ENCODE measurements at places on chromosomes 2 and 18.

DNA sequence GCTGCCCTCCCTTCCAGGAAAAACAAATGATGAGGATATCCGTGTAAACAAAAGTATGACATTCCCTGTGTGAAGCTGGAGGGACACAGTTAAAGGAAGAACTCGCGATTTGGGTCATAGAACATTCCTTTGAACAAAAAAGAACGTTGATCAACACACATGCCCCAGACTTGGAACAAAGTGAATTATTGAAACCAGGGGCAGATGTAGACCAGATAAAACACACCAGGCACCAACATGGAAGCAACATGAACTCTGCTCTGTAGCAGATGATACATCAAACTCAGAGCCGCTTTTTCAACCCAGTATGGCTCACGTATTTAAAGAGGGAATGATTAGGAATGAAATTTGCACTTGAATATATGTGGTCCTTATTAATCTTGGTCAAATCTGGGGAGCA is 206.5 kb downstream of the TMEM182 start:
- no peak for DNase-seq

DNA sequence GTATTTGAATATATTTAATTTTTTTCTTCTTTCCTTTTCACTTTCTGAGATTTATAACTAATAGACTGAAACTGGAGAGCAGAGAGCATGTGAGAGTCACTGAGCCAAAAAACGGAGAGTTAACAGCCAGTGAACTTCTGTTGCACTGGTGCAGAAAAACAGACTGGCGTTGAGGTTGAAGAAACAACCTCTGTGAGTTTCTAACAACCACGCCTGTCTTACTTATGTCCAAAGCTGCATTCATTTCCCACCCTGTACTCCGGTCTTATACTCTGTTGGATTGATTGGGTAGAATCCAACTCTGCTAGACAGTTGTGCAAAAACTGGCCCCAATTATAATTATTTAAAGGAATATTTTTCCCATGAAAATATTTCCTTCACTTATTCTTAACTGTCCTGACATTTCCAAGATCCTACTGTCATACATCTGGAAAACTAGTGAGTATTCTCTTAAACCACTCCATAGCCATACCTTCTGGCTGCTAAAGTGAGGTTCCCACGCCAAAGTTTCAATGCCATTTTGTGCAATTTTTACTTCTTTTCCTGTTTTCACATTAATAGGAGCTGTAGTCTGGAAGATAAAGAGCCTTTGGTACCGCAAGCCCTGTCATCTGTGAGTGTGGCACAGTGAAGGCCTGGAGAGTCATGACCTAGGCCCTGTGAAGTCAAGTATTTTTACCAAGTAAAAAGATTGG is 9.4 kb downstream of the CYP1B1 start:
- no peak for DNase-seq

GRCh38 chr2:215554689-215555498 is 119.0 kb upstream of the FN1 start:
- DNase-seq = no peak

DNA sequence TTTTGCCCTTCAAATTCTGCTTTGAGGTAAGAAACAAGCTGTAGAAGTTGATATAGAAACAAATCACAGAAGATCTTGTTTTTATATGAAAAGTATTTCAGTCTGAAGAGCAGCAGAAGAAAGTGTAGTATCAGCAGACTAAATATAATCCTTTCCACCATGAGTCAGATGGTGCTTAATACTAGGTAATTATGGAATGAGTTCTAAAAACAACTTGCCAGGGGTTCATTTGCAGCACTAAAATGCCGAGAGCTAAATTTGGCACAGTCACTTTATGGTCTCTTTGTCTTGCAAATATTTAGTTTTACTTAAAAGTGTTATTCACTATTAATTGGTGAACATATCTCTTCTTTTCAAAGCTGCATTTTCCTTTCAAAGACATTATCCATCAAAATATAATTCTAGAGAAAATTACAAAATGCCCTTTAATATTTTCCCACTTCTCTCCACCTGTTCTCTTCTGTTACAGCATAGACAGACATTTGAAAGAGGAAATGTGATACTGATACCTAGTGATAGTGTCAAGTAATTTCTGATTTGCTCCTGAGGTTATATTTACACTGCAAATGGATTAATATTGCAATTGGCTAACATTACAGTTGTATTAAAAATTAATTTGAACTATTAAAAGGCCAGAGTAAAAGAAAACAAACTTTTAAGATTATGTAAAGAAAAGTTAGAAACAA is 5.3 kb downstream of the MYL1 start:
- DNase-seq = no peak

DNA sequence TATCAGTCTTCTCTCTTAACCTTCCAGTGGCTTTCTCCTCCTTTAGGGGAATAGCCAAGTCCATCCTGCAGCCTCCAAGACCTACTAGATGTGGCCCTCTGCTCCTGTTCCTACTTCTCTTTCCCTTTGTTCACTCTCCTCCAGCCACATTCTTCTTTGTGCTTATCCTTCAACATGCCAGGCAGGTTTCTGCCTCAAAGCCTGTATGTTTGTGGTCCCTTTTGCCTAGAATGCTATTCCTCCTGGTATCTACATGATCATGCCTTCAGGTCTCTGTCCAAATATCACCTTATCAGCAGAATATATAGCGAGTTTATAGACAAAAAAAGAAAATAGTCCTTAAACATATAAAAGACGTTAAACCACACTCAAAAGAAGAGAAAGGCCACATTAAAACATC is 5.5 kb downstream of the LYG2 start:
- DNase-seq = no peak

- DNase-seq = no peak
Measured at GRCh38 chr18:23845988-23846630, 156.9 kb downstream of the LAMA3 start.

GRCh38 chr2:101781326-101781725 is 83.8 kb downstream of the MAP4K4 start:
- DNase-seq = peak; percentile 13

- DNase-seq = no peak
Measured at GRCh38 chr2:130374587-130375290, 18.9 kb downstream of the PTPN18 start.

GRCh38 chr2:78992807-78993517 is 32.5 kb upstream of the REG3G start:
- no peak for DNase-seq

GRCh38 chr2:241844066-241844728 is 14.5 kb downstream of the PDCD1 start:
- DNase-seq = peak; percentile 70

- DNase-seq = no peak
Measured at GRCh38 chr2:9463698-9464034, 10.7 kb upstream of the IAH1 start.

DNA sequence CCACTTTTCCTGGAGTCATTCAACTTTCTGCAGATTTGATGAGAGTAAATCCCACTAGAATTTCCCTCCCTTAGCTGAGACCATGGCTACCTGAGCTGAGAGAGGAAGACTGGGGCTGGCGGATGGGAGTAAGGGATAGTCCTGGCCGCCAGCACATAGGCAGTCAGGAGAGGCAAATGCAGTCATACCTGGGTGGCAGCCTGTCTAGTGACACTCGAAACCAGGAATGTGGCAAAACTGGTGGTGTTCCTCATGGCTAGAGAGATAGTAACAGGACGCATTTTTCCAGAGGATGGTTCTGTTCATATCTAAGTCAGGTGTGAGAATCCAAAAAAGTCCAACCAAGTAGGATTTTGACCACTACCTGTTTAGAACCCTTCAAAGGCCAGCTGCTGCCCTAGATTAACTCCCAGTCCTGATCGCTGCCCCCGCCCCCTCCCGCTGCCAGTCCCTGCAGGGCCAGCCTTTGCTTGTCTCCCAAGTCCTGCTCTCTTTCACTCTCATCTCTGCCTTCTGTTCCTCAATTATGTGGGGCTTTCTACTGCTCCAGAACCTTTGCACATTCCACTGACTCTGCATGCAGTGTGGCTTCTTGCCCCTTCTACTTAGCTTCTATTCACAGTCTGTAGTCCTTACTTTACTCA is 17.4 kb upstream of the SCG2 start:
- no peak for DNase-seq

DNA sequence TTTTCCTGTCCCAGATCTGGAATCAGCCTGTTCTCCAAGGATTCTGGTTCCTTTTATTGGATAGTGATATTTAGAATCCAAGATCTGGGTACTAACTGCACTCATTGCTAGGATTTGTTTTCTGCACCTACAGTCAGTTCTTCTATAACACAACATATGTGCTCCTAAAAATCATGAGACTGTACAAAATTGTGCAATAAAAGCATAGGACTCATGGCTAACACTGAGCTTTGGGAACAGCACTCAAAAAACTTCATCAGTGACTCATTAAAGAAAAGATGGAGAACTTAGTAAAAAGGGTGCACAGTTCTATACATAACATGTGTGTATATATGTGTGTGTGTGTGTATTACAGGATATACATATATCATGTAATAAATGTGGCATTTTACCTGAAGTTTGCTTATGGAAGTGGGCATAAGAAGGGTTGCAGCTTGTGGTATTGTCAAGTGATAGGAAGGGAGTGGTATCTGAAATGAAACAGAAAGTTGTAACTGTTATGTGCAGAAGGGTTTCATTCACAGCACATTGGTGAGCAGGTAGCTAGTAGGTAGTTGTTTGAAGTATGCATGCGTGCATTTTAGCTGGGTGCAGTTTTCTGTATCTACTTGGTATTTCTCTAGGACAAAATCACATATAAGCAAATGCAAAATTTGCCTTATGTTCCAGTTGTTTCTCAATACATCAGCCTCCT is 5.9 kb upstream of the SCYGR2 start:
- no peak for DNase-seq

DNA sequence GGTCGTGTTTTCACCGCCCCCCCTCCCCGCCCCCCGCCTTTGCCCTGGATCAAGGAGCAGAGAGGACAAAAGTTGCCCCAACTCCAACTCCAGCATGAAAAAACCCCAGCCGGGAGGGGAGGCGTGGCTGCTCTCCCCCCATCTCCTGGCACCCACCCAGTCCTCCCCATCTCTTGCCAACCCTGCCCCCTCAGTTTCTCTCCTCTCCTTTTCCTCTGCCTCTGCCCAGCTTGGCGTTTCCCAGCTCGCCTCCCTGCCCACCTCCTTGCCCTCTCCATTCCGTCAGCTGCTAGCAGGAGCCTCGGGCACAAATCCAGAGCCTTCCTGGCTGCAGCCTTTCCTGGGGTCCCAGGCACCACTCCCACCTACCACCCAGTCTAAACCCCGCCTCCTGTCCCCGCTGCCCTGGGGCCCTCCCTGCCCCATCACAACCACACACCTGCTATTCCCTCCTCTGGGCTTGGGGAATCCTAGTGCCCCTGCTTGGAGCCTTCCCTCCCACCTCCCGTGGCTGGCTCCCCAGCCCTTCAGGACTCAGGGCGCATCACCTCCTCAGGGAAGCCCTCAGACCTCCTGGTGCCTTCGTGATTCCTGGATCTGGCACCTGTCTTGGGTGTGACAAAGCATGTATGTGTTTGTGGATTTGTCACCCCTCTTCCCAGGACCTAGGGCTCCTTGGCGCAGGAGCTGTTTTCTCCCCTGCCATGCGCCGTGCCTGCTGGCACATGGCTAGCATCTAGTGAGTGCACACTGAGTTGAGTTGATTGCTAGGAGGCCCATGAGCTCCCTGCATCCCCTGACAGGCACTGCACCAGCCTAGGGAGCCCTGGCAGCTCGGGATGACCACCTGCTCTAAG is 209.1 kb downstream of the TFCP2L1 start:
- DNase-seq = no peak

- DNase-seq = no peak
Measured at GRCh38 chr2:62382757-62383156, 123.2 kb downstream of the TMEM17 start.

GRCh38 chr2:230209422-230210051 is 10.2 kb downstream of the SP110 start:
- no peak for DNase-seq

- no peak for DNase-seq
Measured at GRCh38 chr2:5834501-5834900, 142.3 kb downstream of the SOX11 start.

DNA sequence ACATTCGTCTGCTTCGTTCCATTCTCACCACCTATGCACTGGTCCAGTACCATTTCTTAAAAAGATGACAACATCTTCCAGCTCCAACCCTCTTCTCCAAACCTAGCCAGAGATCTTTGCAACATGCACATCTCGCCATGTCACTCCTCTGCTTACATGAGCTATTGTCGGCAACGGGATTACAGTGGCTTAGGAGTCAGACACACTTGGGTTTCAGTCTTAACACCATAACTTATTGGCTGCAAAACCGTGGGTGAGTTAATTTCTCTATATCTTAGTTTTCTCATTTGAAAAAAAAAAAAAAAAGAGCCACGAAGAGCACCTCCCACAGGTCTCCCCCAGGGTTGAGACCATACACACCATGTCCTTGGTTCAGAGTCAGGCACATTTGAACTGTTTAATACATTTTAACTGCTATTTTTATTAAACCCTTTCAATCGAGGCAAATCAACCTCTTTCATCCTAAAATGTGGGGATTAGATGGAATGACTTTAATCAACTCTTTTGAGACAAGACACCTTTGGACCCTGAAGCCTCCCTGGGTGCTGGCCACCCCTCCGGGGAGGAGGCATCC is 889 bp downstream of the ANKRD29 start:
- no peak for DNase-seq

DNA sequence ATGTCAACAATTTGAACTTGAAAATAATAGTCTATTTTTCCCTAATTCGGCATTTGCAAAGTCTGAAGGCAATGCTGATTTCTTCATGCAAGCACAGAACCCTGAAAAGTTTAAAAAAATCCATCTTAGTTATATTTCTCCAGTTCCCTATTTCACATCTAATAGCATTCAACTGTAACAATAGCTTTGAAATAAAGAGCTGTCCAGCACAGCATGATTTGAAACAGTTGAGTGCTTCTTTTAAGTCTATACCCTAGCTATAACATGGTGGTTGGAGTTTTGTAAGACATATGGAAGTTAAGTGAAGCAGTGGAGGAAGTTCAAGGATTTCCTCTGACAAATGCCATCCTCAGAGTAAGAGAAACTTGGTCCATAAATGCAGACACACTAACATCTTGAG is 691.9 kb downstream of the ERBB4 start:
- no peak for DNase-seq

DNA sequence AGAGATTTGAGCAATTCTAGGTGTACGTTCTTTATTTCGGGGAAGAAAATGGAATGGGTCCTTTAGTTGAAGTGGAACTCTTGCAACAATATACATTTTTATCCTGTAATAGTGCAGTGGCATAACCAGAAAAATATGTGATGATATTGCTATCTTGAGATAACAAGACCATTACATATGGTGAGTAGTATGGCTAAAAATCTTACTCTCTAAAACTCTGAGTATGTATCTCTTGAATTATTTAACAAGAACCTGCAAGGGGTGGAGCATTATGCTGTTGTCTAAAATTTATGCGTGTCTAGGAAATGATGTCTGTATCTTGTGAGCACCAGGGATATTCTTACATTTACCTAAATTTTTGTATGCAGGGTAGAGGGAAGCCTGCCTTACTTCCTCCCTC is 68.4 kb upstream of the SLC4A10 start:
- no peak for DNase-seq
